Choroid plexus epithelial cell (primary cell): ENCODE measurements at places on chromosomes 13 and 19.
A peak's percentile ranks its signal among the peaks of the same experiment; 100 is the strongest.

DNA sequence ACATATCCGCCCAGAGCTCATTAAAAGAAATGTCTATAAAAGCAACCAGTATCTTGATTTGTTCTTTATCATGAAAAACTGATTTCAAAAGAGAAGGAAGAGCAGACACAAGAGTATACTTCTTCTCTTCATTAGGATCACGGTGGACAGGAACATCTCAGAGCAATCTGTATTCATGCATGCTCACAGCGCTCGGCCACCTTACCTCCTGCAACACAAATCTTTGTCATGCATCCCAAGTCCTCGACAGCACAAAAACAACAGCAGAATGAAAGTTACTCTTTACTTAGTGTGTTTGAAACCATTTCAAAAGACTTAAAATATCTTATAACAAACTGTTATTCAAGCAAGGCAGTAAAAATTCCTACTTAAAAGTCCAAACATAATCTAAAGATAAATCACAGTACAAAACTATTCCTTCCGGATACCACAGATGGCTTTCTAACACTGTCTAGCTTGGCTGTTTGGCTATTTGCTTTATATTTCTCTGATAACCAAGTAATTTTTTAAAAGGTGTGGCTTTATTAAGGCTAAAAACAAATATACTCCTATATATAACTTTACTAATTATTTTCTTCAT is 174.5 kb downstream of the TBC1D4 start:
- peak; percentile 11 for DNase-seq

GRCh38 chr13:20749377-20749776 is 24.4 kb downstream of the EEF1AKMT1 start:
- DNase-seq: no peak

- peak; percentile 65 for DNase-seq
Observed at GRCh38 chr19:7852851-7853769, 21.1 kb downstream of the PRR36 start.

- peak; percentile 48 for DNase-seq
Observed at GRCh38 chr19:1189419-1189818, 15.4 kb upstream of the SBNO2 start.

DNA sequence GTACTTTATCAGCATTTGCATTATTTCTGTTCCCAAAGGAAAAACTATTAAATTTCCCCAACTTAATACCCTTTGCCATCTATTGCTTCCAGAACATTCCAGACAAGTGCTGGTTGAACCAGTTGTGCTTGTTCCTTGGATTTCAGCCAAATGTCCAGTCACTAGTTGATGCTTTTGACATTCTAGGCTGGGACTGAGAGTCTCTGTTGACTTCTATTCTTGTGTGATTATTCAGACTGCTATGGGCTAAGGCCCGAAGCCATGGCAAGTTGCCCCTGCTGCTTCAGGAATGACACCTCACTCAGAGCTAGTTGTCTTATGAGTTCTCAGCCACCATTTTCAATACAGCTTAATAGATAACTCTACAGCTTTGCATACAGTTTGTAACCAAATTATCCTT is 458.1 kb upstream of the ARGLU1 start:
- DNase-seq: peak; percentile 31

DNA sequence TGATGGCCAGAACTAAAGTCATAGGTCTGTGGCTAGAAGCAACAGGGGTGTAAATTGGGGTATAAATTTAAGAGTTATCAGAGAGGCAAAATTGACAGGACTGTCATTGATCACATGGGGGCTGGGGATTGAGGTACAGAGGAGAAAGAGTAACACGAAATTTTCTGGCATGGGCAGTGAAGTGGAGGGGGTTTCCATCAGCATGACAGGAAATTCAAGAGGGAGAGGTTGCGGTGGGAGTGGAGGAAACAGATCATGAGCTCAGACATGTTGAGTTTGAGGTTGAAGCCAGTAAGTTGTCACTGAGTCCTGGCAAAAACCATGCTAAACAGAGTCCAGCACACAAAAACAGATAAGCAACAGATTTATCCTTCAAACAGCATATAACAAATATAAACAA is 192.1 kb upstream of the TSC22D1 start:
- no peak for DNase-seq

DNA sequence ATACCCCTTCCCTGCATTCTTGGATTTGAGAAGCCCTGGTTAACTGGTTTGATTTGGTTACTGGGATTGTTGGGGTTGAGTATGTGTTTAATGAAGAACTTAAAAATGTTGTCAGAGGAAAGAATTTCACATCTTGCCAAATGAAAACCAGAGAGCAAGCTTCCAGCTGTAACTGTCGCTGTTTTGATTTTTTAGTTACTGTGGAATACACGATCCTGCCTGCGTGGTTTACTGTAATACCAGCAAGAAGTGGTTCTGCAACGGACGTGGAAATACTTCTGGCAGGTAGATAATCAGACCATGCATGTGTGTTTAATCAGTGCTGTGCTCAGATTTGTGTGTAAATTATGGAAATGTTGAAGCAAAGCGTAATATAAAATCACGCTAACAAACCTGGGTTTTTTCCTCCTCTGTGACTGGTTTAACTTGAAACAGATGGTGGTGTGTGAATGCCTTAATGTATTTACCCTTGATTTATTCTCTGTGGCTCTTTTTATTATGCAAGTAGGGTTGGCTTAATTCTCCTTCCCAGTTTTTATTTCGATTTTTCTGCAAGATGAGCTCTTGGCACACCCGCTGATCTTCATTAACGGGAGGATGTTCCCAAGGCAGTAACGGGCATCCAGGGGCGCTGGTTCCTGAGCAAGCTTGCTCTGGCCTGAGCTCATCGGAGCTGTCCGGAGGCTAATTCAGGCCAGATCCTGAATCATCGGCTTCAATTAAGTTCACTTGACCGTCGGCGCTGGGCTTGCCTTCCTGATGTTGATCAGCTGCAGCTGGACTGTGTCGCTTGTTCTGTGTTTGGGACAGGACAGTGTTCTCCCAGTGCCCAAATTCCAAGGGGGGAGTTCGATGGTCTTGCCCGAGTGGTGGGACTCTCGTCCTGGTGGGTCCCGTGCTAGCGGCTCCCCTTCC is 16.0 kb downstream of the UPF1 start:
- peak; percentile 16 for DNase-seq

- DNase-seq: peak; percentile 90
Observed at GRCh38 chr13:40069173-40070044, 413.9 kb downstream of the COG6 start.

GRCh38 chr19:43895727-43896308 is 39.3 kb downstream of the ZNF45 start:
- DNase-seq: peak; percentile 4

DNA sequence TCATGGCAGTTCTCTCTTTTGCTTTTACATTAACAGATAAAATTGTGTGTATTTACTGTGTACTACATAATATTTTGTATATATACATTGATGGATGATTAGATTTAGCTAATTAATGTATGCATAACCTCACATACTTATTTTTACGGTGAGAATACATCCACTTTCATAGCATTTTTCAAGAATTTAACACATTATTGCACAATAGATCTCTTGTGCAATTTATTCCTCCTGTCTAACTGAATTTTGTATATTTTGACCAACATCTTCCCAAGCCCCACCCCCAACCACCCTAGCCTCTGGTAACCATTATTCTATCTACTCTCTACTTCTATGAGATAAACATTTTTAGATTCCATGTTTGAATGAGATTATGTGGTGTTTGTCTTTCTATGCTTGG is 194.7 kb downstream of the RBM26 start:
- no peak for DNase-seq

GRCh38 chr19:36876993-36877938 is 26.6 kb downstream of the ZNF345 start:
- peak; percentile 1 for DNase-seq

DNA sequence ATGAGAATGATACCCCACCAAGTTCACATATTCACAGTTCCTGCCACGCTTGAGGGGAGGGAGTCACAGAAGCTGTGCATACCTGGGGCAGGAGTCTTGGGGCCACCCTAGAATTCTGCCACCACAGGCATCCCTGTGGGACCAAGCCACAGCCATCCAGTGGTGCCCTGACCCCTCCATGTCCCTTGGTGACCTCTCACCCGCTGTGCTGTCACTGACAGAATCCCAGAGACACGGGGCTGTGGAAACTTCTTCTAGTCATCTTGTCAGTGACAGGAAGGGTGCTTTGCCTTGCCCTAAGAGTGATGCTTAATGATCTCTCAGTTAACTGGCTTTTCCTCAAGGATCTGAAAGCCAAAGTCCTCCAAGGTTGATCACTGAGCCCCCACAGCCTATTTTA is 58.4 kb upstream of the UQCRFS1 start:
- DNase-seq: no peak

GRCh38 chr19:49469828-49470614 is 4.0 kb upstream of the FLT3LG start:
- DNase-seq: no peak

- no peak for DNase-seq
Observed at GRCh38 chr19:16896146-16897028, 7.6 kb downstream of the F2RL3 start.

- peak; percentile 80 for DNase-seq
Observed at GRCh38 chr13:97574926-97575325, 141.0 kb downstream of the RAP2A start.
